NCI-H460 (cell line): ENCODE measurements at places on chromosomes 16 and 17.

DNA sequence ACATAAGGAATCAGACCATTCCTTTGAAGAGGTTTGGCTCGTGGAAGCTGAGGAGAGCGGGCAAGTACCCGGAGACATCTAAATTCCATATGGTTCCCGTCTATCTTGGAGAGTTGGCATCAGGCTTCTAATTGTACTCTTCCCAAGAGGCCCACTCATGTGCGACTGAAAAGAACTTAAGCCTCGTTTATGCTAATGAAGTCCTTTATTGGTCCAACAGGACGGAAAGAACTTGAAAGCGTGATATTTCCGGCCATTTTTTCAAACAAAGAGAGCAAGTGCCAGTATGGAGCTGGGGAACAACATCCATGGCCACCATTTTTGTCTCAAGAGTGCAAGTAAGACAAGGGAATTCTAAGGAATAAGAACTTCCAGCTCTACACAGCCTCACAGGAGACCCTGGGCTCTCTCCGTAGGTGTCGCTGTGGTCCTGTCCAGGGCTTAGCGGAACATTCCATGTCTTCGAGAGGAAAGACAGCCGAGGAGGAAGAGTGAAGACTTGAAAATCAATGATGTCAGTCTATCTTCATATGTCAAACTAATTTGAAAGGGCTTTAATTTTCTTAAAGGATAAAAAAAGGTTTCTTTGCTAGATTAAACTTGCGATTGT lies 566.0 kb upstream of the PSMD7 start:
- no peak for DNase-seq

- no peak for DNase-seq
Measured at GRCh38 chr16:4795181-4795827, at the start of gene SMIM22. SMIM22 (plus strand) TSS chr16:4795369; CDS start chr16:4795735, 366 bp downstream.

GRCh38 chr17:17386094-17386800 lies 83.1 kb downstream of the NT5M start:
- no peak for DNase-seq

- no peak for DNase-seq
Measured at GRCh38 chr16:57147381-57148221, 38.2 kb downstream of the PSME3IP1 start.

- DNase-seq = no peak
Measured at GRCh38 chr17:45145035-45145389, 3.3 kb upstream of the HEXIM1 start.

DNA sequence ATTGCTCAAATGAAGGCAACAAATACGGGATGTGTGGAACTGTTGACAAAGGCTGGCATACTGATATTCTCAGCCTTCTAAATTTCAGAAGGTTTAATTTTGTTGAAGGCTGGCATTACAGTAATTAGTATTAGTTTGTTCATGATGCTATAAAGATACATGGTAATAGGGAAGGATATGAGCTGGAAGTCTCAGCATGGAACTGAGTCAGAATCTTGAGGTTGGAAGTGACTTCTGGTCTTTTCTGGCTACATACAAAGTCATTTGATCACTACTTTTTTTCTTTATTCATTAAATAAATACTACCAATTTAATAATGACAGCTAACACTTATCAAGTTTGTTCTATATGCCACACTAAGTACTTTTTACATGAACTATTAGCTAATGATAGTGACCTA lies 22.6 kb downstream of the RABEP1 start:
- no peak for DNase-seq

DNA sequence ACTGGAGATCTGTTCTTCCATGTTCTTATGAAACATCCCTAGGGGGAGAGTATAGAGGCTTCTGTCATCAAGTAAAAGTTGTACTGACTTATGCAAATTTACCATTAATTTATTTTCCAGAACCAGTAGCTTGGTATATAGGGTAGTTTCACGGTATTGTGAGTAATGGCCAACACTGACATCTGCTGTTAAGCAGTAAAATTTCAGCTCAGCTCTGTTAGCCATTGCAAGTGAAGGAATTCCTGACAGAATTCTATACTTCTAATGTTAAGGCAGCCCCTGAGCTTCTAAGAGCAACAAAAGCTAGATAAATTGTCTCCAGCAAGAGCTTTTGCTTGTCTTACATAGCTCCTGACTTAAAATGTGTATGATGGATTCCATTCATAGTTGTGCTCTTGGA lies 613.5 kb upstream of the C16orf82 start:
- no peak for DNase-seq

DNA sequence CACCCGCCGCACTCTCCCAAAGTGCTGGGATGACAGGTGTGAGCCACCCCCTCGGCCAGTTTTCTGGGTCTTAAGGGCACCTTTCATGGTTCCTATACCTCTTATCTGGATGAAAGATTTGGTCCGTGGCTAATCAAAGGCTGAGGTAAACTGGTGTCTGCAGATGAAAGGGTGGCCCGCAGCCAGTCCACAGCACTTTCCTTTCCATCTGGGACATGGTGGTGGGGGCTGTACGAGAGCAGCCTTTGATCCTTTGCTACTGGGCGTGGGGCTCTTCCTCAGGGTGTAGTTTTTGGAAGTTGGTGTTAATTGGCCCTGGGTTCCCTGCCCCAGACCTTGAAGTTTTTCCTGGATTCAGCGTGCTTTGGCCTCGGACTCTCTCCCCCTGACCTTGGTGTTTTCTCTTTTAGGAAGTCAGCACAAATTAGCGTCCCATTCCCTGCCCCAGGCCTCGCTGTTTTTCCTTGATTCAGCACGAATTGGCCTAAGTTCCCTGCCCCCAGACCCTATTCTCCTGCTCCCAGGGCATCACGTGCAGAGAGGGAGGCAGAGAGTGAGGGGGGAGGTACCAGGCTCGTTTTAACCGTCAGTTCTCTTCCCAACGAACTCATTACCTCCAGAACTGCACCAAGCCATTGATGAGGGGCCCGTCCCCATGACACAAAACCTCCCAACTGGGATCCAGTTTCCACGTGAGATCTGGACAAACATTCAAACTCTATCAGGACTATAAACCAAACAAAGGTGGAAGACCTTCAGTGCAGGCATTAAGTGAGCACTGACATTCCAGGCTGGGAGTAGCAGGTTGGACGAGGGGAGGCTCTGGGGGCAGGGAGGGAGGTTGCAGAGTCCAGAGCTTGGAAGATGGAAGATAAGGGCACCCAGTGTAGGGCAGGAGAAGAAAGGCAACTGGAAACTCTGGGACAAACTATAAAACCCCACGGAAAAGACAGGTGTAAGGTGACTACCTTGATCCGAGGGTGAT lies 11.6 kb downstream of the DPEP1 start:
- DNase-seq = no peak

- no peak for DNase-seq
Measured at GRCh38 chr17:8133399-8133798, 9.5 kb upstream of the HES7 start.

DNA sequence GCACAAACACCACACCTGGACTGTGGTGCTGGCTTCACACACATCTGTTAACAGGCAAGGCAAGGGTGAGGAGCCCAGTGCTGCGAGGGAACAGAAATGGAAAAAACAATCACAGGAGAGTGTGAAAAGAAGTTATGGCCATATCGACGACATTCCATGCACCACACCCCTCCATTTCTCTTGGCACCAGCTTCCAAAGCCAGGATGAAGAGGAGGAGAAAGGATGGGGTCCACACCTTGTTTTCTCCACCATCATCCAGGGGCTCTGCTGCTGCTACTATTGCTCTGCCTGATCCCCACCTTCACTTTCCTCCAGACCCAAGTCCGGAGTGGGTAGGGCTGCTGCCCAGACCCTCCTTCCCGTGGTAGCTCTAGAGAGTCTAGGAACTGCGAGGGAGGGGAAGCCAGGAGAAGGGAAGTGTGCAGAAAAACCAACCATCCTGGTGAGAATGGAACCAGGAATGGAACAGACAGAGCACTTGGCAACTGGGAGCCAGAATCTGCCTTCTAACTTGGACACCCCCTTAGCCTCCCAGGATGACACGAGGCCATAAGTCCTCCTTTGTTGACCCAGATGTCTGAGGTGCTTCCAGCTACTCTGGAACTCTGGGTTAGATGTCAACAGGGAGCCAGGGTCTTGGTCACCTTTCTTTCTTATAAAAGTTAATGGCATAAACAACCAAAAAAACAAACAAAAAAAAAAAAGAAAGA lies 1.2 kb upstream of the PROCA1 start:
- DNase-seq = no peak

GRCh38 chr16:807347-808084 lies 7.0 kb upstream of the GNG13 start:
- peak; percentile 92 for DNase-seq

DNA sequence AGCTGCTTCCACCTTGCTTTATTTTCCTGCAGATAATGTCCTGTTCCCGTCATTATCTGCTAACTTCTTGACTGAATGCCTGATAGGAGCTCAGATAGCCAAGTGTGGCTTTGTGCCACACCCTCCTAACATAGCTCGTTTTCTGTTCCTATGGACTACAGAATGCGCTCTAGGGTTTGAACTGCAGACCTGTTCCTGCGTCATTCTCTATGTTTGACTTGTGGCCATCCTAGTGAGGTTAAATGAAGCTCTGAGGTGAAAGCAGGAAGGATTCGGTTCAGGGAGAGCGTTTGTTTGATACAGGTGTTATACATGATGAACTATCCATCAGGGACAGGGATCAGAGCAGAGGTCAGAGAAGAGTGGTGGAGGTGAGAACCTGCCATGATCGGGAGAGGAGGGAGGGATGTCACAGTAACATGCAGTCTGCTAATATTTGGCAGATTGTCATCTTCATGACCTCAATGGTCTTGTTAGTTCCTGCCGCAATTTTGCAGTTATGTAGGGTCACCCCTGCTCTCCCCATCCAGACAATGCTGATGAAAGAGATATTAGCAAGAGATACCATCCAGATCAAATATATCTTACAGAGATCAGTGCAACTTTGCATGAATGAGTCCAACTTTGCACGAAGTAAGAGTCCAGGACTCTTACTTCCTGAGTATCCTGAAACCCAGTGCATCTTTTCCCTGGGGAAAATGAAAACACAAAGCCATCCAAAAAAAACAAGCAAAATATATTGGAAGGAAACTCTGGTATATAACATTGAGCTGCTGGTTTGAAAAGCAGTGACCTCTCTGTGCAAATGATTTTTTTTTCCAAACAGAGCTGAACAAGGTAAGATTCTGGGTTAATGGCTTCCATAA lies 32.8 kb downstream of the MPHOSPH6 start:
- no peak for DNase-seq

DNA sequence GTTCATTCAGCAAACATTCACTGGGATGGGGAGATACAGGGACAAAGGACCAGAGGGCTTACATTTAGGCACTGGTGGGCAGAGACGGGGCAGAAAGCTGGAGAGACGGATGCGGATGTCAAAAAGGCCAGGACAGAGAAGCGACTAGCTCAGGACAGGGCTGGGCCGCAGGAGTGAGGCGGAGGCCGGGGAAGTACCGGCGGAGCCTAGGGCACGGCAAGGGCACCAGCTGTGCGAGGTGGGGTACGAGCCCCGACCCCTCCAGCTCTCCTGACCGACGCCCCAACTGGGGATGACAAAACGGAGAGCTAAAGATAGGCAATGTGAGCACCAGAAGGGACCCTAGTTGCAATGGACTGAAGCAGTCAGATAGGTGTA lies 3.9 kb upstream of the SGCA start:
- no peak for DNase-seq

DNA sequence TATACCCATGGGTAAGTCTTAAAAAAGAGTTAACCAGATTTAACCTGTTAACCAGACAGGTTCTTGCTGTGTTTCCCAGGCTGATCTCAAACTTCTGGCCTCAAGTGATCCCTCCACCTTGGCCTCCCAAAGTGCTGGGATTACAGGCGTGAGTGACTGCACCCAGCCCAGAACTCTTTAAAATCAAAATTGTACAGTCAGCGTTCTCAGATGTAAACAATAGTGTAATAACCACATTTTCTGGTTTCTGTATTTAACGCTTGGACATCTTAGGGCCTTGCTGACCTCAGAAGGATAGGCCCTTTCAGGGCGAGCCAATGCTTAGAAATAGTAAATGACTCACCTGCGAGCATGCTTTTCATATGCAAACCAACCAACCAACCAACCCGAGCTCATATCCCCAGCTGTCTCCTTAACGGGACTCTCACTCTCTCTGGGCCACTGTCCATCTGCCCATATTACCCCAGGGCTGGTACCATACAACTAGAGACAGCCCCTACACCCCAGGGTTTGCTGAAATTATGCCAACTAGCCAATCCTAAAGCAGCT lies 415.0 kb upstream of the XYLT1 start:
- no peak for DNase-seq

DNA sequence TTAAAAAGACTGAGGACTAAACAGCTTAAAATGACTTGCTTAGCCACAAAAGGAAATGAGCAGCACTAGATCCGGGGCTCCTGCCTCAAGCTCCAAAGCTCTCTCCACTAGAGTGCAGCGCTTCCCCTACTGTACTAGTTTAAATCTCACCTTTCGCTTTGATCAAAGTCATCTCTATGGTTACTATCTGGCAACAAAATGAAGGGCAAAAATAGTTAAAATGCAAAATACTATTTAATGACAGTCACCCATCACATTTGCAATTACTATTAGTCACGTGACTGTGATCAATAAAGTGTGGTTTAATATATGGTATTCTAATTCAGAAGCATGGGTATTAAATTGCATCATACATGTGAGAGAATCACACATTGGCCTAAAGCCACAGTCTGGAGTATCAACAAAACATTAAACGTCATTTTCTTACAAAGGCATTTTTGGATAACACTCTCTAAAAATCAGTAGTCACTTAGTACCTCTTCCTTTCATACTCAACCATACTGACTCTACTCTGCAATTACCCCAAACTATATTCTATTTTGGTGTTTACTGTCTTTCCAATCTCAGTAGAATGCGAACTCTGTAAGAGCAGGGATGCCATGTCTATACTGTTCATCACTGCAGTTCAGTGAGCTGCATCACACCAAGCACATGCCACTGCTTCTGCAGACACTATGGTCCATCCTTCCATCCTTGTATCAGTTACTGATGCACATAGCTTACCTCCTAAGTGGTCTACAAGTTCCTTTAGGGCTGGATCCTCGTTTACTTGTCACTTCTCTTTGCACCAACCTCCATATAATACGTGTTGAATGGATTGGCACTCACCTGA lies 6.2 kb downstream of the PSMD12 start:
- DNase-seq = no peak

- DNase-seq = no peak
Measured at GRCh38 chr17:70265471-70265870, 96.1 kb downstream of the KCNJ2 start.

GRCh38 chr17:76271669-76272540 lies 6.8 kb downstream of the UBALD2 start:
- no peak for DNase-seq

- DNase-seq = no peak
Measured at GRCh38 chr17:29733166-29733565, 110.5 kb upstream of the CORO6 start.

DNA sequence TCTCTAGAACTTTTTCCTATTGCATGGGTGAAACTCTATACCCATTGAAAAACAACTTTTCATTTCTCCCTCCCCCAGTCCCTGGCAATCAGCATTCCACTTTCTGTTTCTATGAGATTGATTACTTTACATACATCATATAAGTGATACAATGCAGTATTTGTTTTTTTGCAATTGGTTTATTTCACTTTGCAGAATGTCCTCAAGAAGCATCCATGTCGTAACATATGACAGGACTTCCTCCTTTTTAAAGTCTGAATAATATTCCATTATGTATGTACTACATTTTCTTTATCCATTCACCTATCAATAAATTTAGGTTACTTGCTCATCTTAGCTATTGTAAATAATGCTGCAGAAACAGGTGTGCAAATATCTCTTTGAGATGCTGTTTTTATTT lies 8.8 kb downstream of the IL21R start:
- DNase-seq = no peak

- DNase-seq = no peak
Measured at GRCh38 chr17:15422392-15422965, 44.9 kb downstream of the CDRT4 start.
